ENCODE measurements at places on chromosomes 5 and 9.

- no peak for DNase-seq
Observed at GRCh38 chr5:59360130-59360555, 533.4 kb downstream of the PDE4D start.

GRCh38 chr5:74407701-74408100, 232.8 kb downstream of the ENC1 start:
- no peak for DNase-seq

DNA sequence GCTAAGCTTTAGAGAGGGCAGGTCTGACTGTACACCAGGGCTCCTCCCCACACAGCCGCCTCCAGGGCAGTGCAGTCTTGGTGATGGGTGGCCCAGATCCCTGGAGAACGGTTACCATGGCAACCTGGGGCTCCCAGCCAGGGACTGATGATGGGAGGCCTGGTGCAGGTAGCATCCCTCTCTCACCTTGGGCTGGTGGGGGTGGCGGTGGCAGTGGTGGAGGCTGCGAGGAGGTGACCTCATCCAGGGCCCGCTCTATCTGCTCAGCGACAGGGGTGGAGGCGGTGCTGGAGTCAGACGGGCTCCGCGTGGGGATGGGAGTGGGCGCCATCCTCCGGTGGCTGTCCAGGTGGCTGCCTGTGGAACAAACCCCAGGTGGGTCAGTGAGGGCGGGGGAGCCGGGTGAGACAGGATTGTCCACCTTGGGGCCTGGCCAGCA, 12.3 kb downstream of the PRR7 start:
- DNase-seq: peak; percentile 50

DNA sequence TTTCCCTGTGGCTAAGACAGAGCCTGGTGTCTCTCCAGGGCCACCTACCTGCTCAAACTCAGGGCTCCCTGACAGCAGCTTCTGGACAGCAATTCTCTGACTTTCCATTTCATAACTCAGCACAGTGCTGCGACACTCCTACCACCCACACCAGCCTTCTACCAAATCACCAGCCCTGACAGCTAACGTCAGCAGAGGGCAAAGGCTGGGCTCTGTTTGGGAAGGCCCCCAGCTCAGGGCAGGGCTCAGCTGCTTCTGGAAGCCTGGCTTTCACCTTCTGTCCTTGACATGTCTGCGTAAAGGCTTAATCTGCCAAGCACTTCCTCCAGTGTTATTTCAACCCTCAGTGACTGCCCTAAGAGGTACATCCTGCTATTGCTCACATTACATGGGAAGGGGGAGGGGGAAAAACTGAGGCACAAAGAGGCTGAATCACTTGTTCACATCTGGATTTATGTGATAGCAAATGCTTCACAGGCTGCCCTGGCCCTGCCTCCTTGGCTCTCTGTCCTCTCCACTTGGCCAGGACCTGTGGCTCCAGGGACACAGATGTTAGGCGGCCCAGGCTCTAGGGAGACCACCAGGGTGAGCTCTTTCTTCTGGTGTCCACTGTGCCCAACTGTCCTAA, 102.5 kb upstream of the PANK3 start:
- DNase-seq: no peak

GRCh38 chr5:132814503-132815294, 1.6 kb downstream of the SOWAHA start:
- no peak for DNase-seq

DNA sequence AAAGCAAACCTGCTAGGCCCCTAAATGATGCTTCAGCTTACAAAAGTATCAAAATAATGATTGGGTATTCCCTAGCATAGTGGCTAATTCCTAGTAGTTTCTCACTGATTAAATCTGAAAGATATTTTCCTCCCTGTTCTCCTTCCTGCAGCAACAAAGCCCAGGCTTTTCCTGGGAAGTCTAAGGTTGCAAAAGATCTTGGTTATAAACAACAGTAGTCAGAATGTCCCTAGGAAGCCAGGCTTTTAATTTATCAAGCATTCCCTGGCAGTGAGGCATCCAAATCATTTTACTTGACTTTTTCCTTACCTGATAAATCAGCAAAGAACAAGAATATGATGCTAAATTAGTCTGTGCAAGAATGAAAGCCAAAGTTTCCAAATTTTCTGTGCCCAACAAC, 272.0 kb downstream of the PDE4D start:
- no peak for DNase-seq

DNA sequence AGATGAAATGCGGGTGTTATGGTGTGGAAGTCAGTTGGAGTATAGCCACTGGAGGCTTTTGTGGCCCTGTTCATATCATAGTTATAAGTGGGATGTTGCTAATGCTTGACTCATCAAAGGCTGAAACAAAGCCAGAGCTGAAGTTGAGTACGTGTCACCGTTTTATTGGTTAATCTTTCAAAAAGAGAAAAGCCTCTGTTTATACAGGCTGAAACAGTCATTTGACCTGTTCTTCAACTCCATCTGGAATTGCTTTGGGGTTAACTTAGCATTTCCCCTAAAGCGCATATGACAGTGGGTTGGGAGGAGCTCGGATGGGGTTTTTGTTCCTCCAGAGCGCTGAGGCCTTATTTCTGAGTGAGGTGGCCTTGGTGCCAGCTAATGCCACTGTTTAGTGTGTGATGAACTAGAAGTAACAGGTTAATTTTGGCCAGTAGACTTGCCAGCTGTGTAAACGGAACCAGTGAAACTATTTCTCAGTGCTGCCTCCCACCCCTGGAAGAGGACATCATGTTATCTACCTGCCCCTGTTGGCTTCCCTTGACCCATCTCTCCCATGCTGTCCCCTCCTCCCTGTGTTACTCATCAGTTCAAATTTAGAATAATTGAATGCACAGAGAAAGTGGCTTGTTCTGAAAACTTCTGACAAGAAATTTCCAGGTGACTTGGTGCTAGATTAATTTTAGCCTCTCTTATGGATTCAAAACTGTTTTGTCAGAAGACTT, 34.2 kb downstream of the MTAP start:
- no peak for DNase-seq

GRCh38 chr5:111779922-111780292, 22.9 kb upstream of the NREP start:
- DNase-seq: no peak

DNA sequence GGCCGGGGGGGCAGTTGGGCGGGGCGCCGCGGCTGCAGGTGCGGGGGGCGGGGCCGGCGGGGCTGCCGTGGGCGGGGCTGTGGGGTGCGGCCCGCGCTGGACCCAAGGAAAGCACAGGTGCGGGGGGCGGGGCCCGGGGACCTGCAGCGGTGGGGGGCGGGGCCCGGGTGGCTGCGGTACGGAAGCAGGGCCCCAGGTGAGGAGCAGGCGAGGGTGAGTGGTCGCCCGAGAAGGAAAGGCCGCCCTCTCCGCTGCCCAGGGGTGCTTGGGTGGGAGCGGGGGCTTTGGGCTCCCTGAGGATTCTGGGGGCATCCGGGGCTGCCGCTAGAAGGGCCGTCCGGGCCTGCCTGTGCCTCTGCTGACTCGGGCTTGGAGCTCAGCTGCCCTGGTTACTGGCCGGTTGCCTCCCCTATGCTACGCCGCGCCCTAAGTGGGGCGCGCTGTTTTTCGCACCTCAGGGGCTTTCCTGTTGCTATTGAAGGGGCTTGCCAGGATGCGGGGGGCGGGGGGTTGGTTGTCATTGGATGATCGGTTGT, 767 bp downstream of the RALGPS1 start:
- peak; percentile 49 for DNase-seq

DNA sequence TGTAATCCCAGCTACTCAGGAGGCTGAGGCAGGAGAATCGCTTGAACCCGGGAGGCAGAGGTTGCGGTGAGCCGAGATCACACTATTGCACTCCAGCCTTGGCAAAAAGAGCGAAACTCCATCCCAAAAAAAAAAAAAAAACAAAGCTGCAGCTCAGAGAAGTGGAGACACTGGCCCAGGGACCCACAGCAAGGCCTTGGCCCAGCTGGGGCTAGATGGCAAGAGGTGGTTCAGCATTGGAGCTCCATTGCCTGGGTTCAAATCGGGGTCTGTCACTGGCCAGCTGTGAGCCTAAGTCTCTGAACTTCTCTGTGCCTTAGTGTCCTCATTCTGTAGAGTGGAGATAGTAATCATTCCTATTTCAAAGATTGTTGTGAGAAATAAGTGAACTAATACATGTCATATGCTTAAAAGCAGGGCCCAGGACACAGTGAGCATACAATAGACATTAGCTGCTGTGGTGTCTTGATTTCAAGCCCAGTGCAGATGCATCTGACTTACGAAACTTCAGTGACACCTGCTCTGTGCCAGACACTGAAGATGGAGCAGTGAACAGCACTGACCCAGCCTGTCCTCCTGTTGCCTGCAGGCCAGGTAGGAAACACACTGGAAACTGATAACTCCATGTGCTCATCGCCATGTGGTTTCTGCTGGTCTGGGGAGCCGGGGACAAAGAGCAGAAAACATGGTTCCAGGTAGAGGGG, 127.7 kb downstream of the C9orf50 start:
- DNase-seq: no peak

DNA sequence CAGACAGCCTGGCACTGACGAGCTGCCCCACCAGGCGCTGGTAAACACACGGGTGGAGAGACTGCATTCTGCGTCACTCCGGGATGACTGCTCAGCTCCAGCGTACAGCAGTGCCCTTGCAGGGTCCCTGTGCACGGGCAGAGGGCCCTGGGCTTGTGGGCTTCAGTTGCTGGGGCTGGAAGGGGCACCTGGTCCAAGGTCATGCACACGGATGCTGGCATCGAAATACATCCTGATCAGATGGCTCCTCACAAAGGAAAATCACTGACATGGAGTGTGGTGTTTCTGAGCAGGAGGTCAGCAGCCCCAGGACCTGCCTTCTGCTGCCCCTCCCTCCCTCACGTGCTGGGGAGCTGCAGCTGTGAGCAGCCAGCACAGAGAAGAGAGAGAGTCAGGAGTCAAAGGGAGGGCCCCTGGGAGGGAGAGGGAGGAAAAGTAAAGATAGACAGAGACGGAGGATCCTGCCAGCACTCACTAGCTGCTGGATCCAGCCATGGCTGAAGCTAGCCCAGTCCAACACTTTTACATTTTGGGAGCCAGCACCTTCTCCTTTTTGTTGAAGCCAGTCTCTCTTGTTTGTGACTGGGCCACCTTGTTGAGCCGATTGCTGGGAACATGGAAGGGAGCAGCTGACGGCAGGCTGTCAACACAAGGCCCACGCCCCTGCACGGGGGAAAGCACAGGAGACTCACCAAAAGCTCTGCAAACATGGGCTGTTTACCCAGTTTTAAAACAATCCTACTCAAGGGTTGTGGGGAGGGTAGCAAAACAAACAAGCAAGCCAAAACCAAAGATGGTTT, 166.5 kb upstream of the PHYKPL start:
- DNase-seq: no peak

DNA sequence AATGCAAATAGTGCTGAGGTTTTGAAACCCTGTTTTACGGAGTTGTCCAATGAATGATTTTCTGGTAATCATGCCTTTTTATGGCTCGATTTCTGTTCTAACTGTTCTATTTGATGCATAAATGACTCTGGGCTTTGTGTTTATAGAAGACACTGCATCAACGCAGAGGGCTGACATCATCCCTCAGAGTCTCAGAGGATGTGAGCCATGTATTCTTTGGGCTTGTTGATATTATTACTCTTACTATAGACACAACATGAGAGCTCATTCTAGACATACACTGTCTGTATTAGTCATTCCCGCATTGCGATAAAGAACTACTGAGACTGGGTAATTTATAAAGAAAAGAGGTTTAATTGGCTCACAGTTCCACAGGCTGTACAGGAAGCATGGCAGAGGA, 31.6 kb downstream of the CDH6 start:
- DNase-seq: no peak

- DNase-seq: no peak
Observed at GRCh38 chr9:108225149-108225800, 630.5 kb downstream of the ACTL7B start.

DNA sequence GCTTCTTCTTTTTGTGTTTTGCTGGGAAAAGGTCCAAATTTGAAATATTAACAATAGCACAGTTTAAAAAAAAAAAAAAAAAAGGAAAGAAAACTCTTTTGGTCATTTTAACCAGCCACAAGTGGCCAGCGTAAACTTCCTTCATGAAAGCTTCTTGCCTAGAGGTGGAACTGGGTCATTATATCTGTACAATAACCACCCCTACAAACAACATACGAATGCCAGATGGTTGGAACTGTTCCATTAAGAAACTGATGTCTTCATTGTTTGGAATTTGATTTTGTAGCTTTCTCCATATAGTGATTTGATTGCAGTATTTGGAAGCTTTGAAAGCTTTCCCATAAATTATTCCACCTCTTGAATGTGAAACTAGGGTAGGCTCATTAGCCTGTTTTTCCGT, 18.3 kb upstream of the LPAR1 start:
- no peak for DNase-seq

GRCh38 chr9:20623748-20624124, 1.4 kb upstream of the MLLT3 start:
- DNase-seq: peak; percentile 41

DNA sequence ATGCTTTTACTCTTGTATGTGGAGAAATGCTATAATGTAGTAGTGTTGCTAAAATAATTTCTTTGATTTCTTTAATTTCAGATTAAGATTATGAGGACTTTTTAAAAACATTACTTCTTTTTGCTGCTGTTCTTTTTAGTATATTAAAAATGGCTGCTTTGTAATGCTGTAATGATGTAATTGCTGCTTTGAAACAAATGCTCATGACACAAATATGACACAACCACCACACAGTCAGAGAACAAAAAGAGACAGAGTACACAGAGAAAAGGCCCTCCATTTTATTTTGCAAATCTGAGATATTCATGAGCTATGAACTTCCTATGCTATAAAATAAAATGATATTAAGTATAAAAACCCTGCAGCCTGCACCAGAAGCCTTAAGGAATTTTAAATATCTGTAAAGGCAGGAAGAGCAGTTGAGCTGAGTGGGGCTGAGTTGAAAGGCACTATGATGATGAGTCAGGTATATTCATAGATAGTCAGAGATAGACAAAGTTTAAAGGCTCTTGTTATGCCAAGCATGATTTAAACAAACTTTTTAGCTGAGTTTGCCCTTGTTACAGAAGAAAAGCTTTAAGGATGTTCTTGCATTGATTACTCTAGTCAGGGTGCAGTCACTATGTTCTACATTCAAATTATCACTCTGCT, 5.1 kb upstream of the POU5F2 start:
- DNase-seq: no peak

DNA sequence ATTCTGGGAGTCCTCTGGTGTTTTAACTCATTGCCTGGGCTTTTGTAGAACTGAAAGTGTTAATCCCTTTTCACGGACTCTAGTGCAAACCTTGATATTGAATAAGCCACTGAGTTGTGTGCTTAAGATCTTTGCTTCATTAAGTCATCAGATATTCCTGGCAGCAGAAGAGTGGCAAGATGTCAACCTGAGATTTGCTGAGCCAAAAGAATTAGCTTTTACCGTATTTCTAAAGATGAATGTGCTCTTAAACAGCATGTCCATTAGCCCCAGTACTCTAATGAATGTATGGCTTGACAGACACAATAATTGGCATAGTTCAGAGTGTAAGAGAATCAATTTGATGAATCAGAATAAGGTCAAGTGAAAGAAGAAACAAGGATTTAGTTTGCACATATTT, 87.2 kb upstream of the CDH6 start:
- no peak for DNase-seq

- DNase-seq: no peak
Observed at GRCh38 chr5:82421119-82421518, 143.0 kb upstream of the RPS23 start.
